ENCODE measurements at places on chromosomes 11 and 22.

GRCh38 chr11:12198251-12199222, 88.1 kb downstream of the MICAL2 start:
- no peak for DNase-seq

DNA sequence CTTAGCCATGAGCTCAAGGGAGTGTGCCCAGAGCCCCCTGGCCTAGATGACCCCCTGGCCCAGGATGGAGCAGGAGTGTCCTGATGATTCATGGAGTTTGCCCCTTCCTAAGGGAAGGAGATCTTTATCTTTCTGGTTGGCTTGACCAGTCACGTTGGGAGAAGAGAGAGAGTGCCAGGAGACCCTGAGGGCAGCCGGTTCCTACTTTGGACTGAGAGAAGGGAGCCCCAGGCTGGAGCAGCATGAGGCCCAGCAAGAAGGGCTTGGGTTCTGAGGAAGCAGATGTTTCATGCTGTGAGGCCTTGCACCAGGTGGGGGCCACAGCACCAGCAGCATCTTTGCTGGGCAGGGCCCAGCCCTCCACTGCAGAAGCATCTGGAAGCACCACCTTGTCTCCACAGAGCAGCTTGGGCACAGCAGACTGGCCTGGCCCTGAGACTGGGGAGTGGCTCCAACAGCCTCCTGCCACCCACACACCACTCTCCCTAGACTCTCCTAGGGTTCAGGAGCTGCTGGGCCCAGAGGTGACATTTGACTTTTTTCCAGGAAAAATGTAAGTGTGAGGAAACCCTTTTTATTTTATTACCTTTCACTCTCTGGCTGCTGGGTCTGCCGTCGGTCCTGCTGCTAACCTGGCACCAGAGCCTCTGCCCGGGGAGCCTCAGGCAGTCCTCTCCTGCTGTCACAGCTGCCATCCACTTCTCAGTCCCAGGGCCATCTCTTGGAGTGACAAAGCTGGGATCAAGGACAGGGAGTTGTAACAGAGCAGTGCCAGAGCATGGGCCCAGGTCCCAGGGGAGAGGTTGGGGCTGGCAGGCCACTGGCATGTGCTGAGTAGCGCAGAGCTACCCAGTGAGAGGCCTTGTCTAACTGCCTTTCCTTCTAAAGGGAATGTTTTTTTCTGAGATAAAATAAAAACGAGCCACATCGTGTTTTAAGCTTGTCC, 14.3 kb downstream of the ADORA2A start:
- DNase-seq = no peak

DNA sequence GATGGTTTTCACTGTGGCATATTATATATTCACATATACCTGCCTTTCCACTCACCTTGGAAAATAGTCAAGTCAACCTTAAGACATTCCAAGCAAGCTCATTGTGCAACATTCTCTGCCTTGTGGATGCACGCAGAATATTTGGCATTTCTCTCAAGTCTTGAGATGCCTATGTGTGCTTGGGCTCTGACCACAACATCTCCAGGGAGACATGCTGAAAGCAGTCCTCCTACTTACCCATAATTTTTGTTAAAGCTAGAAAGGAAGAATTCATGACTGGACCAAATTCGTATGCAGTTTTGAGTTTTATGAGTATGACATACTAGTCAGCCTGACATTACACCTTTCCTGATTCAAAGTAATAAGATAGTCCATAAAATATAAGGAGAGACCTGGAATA, 684.0 kb downstream of the OPCML start:
- no peak for DNase-seq

GRCh38 chr22:20637750-20638506, 130.5 kb downstream of the MED15 start:
- no peak for DNase-seq

- peak; percentile 46 for DNase-seq
These were observed 22.6 kb downstream of the APLNR start for GRCh38 chr11:57214494-57214893.

DNA sequence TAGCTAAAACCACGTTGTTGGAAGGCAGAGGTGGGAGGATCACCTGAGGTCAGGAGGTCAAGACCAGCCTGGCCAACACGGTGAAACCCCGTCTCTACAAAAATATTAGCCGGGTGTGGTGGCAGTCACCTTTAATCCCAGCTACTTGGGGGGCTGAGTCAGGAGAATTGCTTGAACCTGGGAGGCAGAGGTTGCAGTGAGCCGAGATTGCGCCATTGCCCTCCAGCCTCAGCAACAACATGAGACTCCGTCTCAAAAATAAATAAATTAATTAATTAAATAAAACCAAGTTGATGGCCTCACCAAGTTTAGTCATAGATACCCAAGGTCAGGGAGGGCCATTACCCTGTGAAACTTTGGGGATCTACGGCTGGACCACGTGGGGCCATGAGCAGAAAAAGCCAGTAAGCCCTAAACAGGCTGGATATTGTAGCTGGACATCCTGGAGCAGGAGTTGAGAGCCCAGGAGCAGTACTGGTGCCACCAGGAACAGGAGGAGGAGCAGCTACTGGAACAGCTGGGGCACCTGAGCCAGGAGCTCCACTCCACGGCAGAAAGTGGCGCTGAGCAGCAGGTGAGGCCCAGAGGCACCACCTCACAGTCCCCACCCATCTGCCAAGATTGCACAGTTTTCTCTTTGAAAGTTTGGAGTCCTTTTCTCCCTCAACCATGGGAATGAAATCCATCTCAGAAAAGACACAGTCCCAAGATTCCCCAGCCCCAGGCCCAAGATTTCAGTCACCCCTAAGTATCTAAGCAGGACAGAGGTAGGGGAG, 50.5 kb downstream of the BTG4 start:
- no peak for DNase-seq

GRCh38 chr22:37190262-37190780, 2.3 kb upstream of the C1QTNF6 start:
- DNase-seq = no peak

- peak; percentile 53 for DNase-seq
These were observed 17.2 kb downstream of the SCGB1A1 start for GRCh38 chr11:62435846-62436660.

GRCh38 chr11:24082860-24083259, 414.0 kb upstream of the LUZP2 start:
- no peak for DNase-seq

GRCh38 chr11:62902932-62903331, 18.2 kb downstream of the CHRM1 start:
- DNase-seq = no peak

- no peak for DNase-seq
These were observed 14.4 kb downstream of the NUP98 start for GRCh38 chr11:3782963-3783362.

DNA sequence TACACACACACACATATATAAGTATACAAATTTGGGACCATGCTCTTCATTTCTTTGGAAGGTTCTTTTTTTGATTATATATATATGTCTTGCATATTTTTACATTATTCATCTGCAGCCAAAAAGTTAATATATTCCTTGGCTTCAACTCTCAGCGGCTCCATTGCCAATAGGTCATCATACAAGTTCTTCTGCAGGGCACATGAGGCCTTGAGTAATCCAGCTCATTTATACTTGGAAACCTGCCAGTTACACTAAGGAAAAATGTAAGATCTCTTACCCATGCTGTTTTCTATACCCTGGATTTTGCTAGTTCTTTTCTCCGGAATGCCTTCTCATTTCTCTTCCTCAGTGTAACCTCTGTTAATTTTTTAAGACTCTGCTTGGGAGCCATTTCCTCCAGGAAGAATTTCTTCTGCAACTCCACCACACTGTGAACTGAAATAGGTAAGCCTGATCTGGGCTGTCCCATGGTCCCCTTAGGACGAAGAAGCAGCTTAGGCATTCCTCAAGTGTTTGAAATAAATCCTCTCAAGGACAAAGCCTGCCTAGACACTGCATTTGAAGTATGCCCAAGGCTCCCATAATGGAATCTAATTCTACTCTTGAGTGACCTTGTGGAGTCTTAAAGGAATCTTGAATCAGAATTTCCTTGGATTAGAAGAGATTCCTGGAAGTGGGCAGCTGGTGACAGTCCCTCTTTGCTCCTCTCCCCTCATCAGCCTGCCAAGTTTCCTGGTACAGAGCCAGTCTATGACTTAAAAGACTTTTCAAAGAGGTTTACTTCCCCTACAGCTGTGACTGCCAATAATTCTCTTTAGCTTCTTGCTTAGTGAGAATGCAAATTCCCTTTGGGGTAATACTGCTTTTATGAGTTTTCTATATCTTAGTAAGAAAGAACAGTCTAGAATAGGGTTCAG, 182.8 kb downstream of the C11orf87 start:
- no peak for DNase-seq

DNA sequence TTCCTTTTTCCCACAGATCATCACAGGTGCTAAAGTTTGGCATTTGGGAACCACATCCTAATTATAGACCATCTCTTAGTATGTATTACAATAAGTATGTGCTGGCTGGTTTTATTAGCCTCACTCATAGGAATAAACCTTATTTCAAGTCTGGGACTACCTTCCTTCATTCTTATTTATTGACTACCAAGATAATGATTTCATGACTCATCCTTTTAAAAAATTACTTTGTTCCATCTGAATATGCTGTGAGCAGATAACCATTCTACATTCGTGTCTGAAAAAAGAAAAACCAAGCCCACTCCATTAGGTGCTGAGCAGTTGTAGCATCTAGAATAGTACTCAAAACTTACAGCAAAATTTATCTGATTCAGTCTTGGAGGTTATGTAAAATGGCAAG, 12.3 kb downstream of the TNRC6B start:
- no peak for DNase-seq
